ENCODE measurements at places on chromosomes 5 and 9. TPM values are rescaled to one million over a fixed set of nuclear protein-coding genes. Genes with fewer than 3 reads are reported as not detected.

The PPP2R2B gene
- total RNA-seq = 0.48 TPM

The ARID3C gene
- not detected for total RNA-seq

The GPX3 gene
- total RNA-seq = not detected

The SLC34A3 gene
- total RNA-seq = not detected

The OSMR gene
- not detected for total RNA-seq

The NR2F1-AS1 gene
- not detected for total RNA-seq

The SLC6A7 gene
- total RNA-seq = not detected

The COL23A1 gene
- 0.18 TPM for total RNA-seq

The TAF1L gene
- total RNA-seq = 0.03 TPM

The FOXI1 gene
- total RNA-seq = not detected

The NRG2 gene
- not detected for total RNA-seq

The PRDM9 gene
- not detected for total RNA-seq

The TSSK1B gene
- not detected for total RNA-seq

The PCDHB8 gene
- total RNA-seq = not detected

The PCDHGC3 gene
- not detected for total RNA-seq

The LRRC19 gene
- total RNA-seq = not detected

The HAPLN1 gene
- total RNA-seq = not detected

The SLC36A2 gene
- total RNA-seq = not detected

The KIF24 gene
- 8.0 TPM for total RNA-seq

The SLIT3 gene
- not detected for total RNA-seq

The ERCC8 gene
- 8.5 TPM for total RNA-seq
